Left kidney (tissue), 8 donors: ENCODE measurements at places on chromosomes 6 and 20. TPM values are rescaled to one million over a fixed set of nuclear protein-coding genes. Genes with fewer than 3 reads are reported as not detected.

PRICKLE4 gene
- polyA plus RNA-seq, result 6.8 TPM

FGD2 gene
- 2.5 TPM for polyA plus RNA-seq

VGLL2 gene
- not detected for polyA plus RNA-seq

DEFB125 gene
- not detected for polyA plus RNA-seq

NRSN1 gene
- 1.1 TPM for polyA plus RNA-seq

PGC gene
- not detected for polyA plus RNA-seq

DSP gene
- polyA plus RNA-seq, result 88.8 TPM

LY6G6D gene
- not detected for polyA plus RNA-seq

EBF4 gene
- polyA plus RNA-seq, result 31.4 TPM

CTSZ gene
- polyA plus RNA-seq, result 65.2 TPM

TBX18 gene
- 12.5 TPM for polyA plus RNA-seq
